Activated T-cell treated with anti-CD3 and anti-CD28 coated beads, Interleukin-2, amount 50 U/mL, for 72 hours (primary cell): ENCODE measurements at places on chromosomes 7 and 10.

DNA sequence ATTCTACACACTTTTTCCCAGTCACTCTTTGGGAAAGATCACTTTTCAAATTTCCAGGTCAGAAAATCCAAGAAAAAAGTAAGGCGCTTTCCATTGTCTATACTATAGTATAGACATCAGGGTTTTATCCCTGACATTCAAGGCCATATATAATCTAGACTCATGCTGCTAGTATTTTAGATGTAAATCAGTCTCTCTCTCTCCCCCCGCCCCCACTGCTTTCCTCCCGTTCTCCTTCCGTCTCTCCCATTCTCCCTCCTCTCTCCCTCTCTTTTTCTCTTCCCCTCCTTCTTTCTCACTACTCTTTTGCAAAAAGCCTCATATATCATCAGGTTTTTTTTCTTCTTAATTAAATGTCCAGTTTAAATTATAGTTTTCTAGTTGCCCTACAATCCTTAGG, 154.8 kb downstream of the PHF14 start:
- no peak for DNase-seq

- DNase-seq = no peak
These were observed 14.6 kb downstream of the RASGEF1A start for GRCh38 chr10:43252166-43252782.

DNA sequence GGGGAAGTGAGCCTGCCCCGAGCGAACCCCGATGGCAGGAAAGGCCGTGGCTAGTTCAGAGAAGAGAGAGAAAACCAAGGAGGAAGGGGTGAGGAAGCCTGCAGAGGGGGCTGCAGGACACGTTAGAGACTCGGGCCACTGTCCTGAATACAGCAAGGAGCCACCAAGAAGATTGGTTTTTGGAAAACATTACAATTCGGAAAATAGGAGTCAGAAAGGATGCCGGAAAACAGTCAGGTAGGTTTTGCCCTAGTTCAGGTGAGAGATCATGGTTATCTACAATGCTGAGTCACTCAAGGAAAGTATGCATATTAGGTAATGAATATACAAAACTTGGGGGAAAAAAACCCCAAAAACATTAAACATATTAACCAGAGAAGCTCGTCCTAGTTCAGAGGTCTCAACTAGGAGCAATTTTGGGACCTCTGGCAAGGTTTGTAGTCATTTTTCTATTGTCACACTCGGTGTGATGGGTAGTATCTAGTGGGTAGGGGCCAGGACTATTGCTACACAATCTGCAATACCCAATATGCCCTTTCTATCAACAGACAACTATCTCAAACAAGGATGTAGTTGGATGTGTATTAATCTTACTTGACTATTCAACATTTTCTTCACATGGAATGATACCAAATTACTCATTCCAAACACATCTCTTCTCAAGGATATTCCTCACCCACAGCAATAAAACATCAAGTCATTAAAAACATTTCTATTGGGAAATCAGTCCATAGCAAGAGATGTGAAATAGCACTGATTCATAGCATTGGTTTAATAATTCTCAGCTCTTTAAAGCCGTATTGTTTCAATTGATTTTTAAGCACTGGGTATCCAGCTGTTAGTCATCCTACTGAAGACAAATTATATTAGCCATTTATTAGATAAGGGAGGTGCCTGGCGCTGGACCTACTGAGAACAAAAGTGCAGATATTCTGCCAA, 74.4 kb upstream of the RSU1 start:
- peak; percentile 48 for DNase-seq

- no peak for DNase-seq
These were observed 9.2 kb upstream of the ORAI2 start for GRCh38 chr7:102424129-102424551.

- no peak for DNase-seq
These were observed 132.1 kb downstream of the INHBA start for GRCh38 chr7:41570766-41571165.

GRCh38 chr7:473870-474604, 45.6 kb downstream of the PDGFA start:
- DNase-seq = no peak

DNA sequence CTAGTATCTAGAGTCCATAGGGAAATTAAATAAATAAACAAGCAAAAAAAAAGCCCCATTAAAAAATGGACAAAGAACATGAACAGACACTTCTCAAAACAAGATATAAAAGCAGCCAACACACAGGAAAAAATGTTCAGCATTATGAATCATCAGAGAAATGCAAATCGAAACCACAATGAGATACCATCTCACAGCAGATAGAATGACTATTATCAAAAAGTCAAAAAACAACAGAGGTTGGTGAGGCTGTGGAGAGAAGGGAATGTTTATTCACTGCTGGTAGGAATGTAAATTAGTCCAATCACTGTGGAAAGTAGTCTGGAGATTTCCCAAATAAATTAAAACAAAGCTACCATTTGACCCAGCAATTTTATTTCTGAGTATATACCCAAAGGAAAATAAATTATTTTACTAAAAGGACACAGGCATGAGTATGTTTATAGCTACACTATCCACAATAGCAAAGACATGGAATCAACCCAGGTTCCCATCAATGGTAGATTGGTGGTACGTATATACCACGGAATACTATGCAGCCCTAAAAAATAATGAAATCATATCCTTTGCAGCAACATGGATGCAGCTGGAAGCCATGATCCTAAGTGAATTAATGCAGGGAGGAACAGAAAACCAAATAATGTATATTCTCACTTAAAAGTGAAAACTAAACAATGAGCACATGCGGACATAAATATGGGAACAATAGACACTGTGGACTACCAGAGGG, 366.5 kb upstream of the SEMA3C start:
- no peak for DNase-seq

DNA sequence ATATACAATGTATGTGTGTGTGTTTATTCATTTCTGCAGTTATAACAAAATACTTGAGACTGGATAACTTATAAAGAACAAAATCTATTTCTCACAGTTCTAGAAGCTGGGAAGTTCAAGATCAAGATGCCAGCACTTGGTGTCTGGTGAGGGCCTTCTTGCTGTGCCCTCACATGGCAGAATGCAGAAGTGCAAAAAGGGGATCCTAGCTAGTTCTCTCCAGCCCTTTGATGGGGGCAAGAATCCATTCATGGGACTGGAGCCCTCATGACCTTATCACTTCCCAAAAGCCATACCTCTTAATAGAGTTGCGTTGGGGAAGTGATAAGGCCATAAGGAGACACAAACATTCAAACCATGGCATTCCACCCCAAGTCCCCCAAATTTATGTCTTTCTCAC, 8.4 kb downstream of the GRB10 start:
- no peak for DNase-seq

DNA sequence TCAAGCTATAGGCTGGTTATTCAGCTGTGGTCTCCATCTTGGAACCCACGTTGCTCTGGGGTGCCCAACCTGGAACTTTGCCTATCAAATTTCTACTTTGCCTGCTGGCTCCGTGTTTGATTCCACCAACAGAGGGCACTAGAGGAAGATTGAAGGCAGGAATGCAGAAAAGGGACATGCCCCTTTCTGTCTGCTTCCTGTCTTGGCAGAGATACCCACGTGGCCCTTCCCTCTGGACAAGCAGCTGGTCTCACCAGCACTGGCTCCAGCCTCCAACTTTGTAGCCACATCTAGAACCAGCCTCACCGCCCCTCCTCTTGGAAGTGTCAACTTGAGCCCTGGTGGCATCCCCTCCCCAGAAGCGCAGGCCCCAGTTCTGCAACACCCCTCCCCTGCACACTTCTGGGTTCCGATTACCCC, 52.1 kb upstream of the ZNF438 start:
- DNase-seq = peak; percentile 76

GRCh38 chr7:36719083-36719632, 5.1 kb downstream of the AOAH start:
- DNase-seq = no peak

GRCh38 chr7:22123139-22123538, 177.4 kb upstream of the CDCA7L start:
- DNase-seq = no peak

- DNase-seq = no peak
These were observed 48.7 kb downstream of the ARMC3 start for GRCh38 chr10:22976534-22976933.
